ENCODE measurements at places on chromosomes 1 and 21.

DNA sequence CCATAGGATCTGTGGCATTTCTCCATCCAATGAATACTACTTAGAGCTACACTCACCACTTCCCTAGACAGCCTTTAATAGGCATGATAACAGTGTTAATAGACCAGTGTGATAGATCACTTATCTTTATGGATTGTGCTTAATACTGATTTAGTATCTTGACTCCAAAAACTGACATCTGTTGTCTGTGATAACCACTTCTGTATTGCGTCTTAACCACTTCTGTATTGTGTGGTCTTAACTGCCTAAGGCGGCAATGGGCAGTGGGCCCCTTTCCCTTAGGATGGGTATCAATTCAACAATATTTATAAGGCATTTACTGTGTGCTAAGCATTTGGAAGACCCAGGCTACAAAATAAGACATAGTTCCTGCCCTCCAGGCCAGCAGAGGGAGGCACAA, 32.0 kb upstream of the RCAN3 start:
- DNase-seq: no peak

GRCh38 chr1:226650236-226650841, 88.7 kb downstream of the ITPKB start:
- DNase-seq: no peak

DNA sequence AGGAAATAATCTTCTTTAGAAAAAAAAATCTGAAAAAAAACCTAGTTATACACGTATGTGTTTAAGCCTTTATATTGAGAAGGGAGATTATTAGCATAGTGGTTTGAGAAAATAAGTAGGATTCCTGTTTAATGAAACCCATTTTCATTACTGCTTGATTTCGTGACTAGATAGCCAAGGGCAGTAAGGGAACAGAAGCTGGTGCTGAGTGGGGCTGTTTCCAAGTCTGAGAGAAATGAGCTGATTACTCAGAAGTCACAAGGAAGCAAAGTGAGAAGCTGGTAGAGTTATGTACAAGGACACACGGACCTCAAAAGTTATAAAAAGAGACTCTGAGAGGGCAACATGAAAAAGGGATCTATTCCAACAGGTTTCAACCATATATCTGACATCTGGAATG, 256.5 kb downstream of the TTLL7 start:
- no peak for DNase-seq

GRCh38 chr1:218123968-218124367, 161.1 kb upstream of the RRP15 start:
- DNase-seq: no peak

GRCh38 chr1:919271-919872, 4.4 kb upstream of the SAMD11 start:
- no peak for DNase-seq

- DNase-seq: no peak
Observed at GRCh38 chr1:240496356-240496755, 115.6 kb downstream of the GREM2 start.

DNA sequence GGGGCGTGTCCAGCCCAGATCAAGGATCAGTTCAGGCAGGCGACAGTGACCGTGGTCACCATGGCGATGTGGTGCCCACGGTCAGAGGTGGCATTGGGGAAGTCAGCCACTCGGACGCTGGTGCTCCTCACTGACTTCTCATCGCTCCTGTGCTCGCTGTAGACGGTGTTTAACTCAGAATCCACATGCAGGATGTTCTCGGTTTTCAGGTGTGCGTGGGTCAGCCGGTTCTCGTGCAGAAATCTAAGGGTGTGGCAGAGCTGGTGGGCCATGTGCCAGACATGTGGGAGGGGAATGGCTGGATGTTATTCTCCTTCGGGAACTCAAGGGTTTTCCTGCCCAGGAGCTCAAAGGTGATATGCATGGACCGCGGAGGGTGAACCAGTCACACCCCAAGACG, 11.7 kb downstream of the OR2AJ1 start:
- DNase-seq: no peak

- DNase-seq: no peak
Observed at GRCh38 chr1:34918386-34918976, 11.0 kb downstream of the DLGAP3 start.

DNA sequence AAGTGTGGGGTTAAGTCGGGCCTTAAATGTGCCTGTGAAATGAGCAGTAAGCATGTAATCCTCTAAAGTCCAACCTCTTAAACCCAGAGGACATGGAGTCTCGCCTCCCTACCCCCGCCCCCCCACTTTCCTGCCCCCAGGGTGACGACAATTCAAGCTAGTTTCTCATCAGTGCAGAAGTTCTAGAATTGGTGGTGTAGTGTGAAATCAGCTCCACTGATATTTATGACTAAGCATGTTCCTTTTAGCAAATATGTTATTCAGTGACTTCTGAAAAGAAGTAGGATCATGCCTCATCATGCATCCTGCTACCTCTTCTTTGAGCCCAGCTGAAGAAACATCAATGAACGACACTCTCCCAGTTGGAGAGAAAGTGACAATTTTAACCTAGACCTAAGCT, 2.6 kb upstream of the ABCB10 start:
- DNase-seq: no peak

DNA sequence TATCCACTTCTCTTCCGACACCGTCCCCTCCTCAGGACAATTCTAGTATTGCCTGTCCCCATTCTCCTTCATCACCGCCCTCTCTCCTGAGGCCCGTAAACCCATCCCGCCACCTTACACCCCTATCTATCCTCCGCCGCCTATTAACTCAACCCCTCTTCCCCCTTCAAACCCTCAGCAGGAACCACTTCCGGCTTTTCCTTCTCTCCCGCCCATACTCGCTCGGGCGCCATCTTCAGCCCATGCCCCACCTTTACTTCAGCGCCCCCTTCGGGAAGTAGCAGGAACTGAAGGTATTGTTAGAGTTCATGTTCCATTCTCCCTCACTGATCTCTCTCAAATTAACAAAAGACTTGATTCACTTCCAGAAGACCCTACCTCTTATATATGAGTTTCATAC, 31.6 kb downstream of the VN1R5 start:
- no peak for DNase-seq

DNA sequence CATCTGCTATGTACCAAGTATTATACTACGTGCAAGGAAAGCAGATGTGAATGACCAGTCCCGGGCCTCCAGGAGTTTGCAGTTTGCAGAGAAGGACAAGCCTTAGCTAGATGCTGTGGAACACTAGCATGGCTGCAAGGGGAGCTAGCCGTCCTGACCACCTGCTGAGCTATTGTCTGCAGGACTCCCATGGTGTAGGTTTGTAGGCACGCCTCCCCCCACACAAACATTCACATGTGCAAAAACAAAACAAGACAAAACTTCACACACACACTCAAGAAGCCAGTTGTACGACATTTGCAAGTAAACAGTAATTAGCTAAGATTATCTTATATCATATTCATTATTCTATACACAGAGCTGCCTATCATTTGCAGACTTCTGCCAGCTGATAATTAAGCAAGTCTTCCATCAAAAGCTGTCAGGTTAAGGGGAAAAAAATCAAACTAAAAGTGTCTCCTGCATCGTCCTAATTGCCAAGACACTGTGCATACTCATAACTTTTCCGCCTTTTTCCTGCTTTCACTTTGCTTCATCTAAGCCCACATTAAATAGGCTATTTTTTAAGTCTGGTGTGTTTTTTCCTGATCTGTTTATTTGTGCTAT, 10.7 kb upstream of the HNRNPU start:
- no peak for DNase-seq

DNA sequence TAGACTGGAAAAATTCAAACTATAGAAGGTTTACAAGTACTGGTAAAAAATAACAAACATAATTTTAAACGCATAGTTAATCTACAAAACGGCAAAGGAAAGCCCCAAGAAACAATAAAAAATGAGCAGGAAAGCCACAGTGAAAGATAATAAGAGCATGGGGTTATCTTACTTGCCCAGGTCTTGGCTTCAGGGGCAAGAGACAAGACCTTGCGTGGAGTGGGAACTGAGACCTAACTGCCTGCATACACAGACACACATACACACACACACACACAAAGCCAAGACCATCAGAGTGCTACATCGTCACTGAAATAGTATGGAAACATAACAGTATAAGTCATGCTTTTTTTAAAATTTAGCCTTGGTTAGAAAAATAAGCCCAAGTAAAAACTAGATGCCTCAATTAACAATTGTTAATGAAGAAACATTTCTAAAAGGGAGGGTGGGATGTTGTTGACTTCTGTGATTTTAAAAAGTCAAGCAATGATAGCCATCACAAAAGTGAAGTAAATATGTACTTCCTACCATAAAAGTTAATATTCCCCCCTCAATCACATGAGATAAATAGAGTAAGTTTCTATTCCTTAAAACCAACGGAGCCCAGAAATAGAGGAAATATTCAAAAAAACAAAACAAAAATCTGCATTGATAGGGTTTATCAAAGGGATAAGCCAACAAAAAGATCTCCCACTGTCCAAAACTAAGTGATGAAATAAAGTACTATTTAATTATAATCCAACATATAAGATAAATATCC, 29.4 kb upstream of the CRP start:
- no peak for DNase-seq

DNA sequence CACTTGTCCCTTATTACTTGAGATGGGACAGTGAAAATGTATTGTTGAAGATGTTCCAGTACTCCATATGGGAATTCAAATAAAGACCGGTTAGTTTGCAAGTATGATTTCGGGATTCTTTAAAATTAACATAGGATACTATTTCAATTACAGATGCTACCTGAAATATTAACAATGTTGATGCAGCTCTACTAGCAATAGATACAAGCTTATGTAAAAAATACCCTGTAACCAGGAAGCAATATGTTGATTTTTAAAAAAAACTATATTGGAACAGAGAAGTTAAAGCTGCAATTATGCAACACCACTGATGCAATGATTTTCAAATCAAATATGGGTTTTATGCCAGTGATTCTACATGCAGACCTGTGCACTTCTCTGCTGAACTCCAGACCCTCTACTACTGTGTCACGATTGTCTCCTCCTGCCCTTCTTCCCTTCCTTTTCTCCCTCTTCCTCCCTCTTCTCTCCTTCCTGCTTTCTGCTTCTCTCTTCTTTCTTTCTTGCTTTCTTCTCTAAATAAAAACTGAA, 179.2 kb downstream of the ATP6V1G3 start:
- no peak for DNase-seq

- DNase-seq: no peak
Observed at GRCh38 chr1:45974541-45975269, 157.7 kb downstream of the PIK3R3 start.

DNA sequence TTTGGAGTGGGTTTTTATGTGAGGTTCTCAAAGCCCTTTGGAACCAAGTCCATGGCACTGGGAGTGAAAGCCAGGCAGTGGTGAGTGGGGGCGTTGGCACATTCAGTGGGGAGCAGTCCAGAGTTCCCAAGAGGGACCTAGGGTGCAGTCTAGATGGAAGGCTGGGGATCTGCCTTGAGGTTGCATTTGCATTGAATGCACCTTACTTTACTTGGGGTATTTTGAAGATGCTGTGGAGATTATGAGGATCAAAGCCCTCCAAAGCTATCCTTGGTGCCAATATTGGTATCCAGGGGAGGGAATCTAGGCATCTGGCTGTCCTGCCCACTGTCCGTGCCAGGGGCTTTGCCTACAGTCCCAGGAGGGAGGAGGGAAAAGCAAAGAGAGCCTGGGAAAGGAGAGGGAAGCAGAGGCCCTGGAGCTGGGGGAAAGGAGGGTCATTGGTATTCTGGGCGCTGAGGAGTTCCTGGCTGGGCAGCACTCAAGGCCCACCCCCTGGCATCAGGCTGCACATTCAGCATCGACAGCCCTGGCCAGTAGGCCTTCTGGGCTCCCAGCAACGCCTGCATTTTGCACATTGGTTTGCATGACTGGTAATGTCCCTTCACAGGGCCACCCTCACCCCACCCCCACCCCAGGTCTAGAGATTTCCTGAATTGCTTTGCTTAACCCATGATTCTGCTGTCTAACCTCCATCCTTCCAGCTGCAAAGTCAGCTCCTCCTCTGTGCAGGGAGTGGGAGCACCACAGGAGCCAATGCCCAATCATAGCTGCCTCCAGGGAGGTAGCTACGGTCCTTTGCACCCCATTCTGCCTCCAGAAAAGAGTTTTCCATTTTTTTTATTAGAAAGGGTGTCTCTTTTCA, 843 bp upstream of the BCAN start:
- DNase-seq: no peak

DNA sequence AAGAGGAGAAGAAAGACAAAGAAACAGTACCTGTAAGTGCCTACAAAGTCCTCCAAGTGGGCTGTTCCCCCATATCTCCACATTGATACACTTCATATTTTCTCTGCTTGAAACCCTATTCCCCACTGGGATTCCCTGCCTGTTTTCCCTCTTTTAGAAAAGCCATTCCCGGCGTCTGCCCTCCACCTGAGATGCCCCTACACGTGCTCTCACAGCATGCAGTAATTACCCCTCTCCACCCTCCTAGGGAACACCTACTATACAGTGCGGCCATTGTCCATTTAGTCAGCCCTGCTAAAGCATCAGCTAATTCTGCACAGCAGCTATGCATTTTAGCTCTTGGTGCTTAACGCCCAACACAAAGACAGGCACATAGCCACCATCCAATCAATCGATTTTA, 135.7 kb upstream of the TIAM1 start:
- no peak for DNase-seq

- DNase-seq: no peak
Observed at GRCh38 chr1:184768467-184768866, 13.8 kb upstream of the EDEM3 start.

DNA sequence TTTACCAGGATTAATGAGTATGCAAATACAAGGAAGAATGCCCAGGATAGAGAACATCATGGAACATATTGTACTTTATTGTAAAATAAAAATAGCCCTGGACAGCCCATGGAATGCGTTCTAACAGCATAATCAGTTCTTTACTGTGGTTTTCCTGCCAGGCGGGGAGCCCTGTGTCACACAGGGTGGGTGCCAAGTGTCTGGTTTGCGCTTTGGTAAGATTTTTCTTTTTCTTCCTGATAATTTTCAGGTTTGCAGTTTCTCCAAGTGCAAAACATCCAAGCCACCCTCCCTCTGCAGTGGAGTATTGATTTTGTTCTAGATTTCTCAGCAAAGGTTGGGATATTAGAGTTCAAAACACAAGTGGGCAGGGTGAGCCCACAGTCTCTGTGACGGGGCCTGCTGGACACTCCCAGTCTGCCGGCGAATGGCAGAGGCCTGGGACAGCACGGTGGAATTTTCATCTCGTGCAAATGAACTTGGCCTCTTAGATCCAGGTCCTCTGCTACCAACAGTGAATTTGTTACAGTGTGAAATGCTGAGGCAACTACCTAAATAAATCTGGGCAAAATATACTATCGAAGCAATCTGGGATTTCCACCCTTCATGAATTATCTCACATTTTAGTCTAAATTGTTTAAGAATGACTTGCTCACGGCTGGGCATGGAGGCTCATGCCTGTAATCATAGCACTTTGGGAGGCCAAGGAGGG, 15.6 kb upstream of the KCNJ15 start:
- DNase-seq: no peak

- DNase-seq: no peak
Observed at GRCh38 chr1:11569551-11569950, 84.7 kb downstream of the FBXO2 start.

GRCh38 chr1:220927442-220927841, 48.2 kb downstream of the HLX start:
- DNase-seq: no peak
